ENCODE measurements at places on chromosomes 12 and 14.

GRCh38 chr14:100772607-100773165 is 46.0 kb downstream of the DLK1 start:
- DNase-seq = no peak

GRCh38 chr14:50021261-50022031 is 94.9 kb downstream of the VCPKMT start:
- peak; percentile 26 for DNase-seq

DNA sequence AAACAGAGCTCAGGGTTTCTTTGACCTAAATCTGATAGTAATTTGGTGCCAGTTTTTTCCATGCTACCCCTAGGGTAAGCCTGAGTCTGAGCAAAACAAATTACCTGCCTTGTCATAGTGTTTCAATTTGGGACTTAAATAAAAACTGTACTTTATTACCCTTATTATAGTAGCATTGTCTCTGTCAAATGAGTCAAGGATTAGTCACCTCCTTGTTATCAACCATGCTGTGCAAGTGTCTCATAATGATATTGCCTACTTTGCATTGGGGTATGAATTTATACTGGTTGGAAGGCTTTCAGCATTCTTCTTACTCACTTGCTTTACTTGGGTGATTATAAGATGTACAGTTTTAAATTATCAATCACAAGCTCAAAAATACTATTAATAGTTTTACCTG is 380.0 kb downstream of the LRFN5 start:
- DNase-seq = no peak

- no peak for DNase-seq
Observed at GRCh38 chr14:65071544-65071943, 30.8 kb downstream of the MAX start.
